Fibroblast of mammary gland (primary cell): ENCODE measurements at places on chromosomes 4 and X.

GRCh38 chr4:128868758-128869157 lies 59.3 kb downstream of the JADE1 start:
- peak; percentile 44 for DNase-seq

DNA sequence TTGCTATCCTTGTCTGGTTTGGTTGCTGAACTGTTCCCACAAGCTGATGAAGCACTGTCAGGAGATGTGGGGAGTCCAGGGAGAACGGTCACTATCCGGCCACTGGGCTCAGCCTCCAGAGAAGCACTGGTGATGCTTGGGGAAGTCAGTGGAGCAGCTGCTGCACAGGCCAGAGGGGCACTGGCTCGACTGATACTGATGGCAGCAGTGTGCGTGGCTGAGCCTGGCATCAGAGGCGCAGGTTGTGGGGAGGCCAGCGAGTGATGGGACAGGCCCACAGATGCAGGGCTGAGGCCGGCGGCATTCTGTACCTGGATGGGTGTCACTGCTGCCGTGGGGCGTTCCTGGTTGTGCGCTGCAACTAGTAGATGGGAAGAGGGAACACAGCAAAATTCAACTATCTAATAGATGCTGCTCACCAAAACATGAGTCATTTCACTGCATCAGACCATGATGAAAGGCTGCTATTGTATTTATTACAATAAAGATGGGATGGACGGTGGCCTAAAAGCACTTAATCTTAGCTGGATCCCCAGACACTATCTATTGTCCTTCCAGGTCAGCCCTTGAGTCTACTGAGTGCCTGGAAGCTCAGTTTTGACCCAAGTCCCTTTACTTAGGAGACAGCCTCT lies 106.3 kb upstream of the CBR4 start:
- DNase-seq, result peak; percentile 48

- DNase-seq, result no peak
Measured at GRCh38 chrX:108732630-108733321, 3.6 kb downstream of the IRS4 start.

DNA sequence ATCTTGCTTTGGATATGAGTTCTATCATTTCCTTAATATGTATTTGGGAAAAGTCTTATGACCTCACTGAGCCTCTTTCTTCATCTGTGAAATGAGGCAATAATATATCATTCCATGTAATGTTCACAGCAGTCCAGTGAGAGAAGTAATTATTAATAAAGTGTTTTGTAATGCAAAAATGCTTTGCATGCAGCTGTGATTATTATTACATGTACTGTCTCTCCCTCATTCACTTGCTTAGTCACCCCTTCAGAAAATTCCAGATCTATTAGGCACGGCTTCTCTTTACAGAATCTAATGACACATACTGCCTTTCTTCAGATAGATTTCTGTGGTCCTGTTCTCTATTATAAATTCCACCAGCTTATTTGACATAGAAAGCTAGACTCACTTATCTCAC lies 53.5 kb upstream of the FGF13 start:
- DNase-seq, result peak; percentile 56

DNA sequence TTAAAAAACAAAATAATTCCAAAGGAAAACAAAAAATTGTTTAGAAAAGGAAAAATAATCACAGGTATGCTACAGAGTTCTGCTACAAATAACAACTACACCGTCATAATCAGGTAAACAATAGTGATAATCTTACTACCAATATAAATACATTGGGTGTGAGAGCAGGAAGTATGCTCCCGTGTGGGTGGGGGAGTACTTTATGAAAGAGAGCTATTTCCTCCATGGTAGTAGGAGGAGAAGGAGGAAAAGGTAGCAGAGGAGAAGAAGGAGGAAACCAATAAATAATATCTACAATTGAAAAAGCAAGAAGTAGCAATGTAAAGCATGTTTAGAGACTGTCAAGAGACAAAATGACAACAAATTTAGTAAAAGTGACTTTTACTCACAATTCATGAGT lies 35.1 kb downstream of the TEC start:
- no peak for DNase-seq

GRCh38 chr4:40214038-40214437 lies 17.2 kb downstream of the RHOH start:
- no peak for DNase-seq

GRCh38 chr4:104462641-104463040 lies 32.1 kb downstream of the CXXC4 start:
- DNase-seq, result no peak

DNA sequence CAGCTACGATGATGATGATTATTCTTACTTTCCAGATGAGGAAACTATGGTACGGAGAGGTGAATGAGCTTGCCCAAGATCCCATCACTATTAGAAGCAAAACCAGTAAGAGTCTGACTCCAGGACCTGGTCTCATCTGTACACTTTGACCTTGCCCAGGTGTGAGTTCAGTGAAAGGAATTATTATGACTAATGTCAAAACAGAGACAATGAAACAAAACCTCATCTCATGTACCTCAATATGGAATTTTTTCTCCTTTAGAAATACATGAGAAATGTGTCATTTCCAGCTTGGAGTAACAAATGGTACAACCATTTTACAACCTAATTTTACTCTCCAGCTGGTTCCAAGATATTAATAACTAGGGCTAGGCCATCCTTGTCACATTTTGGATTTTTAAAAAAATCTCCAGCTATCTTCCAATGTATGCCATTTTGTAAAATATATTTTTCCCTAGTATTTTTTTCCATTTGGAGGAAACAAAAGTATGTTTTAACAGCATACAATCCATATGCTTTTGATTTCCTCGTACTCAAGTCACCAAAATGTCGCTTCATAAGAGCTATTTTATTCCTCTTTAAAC lies 213.8 kb downstream of the PTTG2 start:
- DNase-seq, result no peak

GRCh38 chr4:88818631-88819470 lies 121.2 kb upstream of the NAP1L5 start:
- DNase-seq, result peak; percentile 64

- DNase-seq, result peak; percentile 83
Measured at GRCh38 chrX:123835661-123836371, 24.0 kb upstream of the XIAP start.

GRCh38 chr4:153483432-153484418 lies 17.6 kb downstream of the TMEM131L start:
- DNase-seq, result no peak

- peak; percentile 14 for DNase-seq
Measured at GRCh38 chr4:34271479-34272355, 1972.6 kb downstream of the ARAP2 start.

DNA sequence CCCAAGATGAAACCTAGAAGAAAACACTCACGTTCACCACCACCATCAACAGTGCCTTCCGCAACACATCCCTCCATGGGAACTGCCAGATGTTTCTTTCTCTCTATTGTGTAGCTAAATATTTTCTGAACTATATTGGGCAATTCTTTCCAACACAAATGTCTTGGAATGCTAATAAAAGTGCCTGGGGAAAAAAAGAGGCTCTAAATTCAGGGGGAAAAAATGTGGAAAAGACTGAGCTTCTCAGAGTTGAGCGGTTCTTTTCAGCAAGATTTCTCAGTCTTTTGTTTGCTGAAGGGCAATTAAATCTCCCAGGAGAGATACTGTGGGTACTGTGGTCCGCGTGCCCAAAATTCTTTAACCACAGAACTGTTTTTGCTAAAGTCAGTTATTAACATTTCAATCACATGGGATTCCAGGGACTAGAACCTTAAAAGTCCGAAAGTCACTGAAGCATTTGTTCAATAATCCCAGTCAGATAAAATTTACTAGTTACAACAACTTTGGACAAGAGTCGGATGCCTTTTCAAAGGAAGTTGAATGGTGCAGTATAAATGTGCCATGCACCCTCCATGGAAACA lies 51.9 kb upstream of the DHRSX start:
- DNase-seq, result peak; percentile 12

DNA sequence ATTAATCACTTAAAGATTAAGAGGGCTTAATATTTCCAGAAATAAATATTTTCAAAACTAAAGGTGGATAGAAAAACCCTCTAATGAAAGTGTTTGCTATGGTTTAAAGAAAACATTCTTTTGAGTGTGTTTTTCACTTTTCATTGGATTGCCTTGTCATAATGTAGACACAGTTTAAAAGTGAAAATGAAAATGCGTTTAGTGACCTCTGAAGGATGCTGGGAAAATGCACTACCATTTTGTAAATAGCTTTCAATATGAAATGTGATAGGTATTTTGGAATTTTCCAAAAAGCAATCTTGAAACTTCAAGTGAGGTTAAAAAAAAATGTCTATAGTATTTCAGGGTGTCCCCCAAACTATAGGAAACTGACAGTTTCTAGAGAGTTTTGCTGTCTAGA lies 642.2 kb downstream of the C4orf33 start:
- DNase-seq, result no peak

- no peak for DNase-seq
Measured at GRCh38 chrX:133285341-133285740, 67.2 kb upstream of the TFDP3 start.

DNA sequence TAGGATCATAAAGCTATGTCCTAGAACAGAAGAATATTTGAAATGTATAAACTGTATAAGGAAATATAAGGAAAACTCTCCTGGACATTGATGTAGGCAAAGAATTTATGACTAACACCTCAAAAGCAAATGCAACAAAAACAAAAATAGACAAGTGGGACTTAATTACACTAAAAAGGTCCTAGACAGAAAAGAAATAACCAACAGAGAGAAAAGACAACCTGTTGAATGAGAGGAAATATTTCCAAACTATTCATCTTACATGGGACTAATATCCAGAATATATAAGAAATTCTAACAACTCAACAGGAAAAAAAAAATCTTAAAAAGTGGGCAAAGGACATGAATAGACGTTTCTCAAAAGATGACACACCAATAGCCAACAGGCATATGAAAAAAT lies 54.4 kb upstream of the PRDX4 start:
- no peak for DNase-seq

DNA sequence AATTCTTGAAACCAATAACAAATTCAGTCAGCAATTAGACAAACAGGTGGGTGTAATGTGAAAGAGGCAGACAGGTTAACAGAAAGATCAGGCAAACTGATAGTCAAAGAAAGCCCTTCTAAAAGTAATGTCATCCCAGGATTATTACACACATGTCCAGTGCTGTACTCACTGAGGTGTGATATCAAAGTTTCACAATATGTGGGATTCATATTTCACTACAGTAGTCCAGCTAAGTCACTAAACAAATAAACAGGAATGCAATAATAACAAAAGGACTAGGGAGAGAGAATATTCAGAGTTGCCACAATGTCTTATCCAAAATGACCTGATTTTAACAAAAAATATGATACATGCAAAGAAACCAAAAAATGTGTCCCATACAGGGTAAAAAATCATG lies 787.5 kb downstream of the FSTL5 start:
- no peak for DNase-seq

- no peak for DNase-seq
Measured at GRCh38 chrX:115650449-115650848, 89.5 kb downstream of the PLS3 start.

- DNase-seq, result peak; percentile 38
Measured at GRCh38 chr4:39083164-39083563, 21.1 kb downstream of the KLHL5 start.

DNA sequence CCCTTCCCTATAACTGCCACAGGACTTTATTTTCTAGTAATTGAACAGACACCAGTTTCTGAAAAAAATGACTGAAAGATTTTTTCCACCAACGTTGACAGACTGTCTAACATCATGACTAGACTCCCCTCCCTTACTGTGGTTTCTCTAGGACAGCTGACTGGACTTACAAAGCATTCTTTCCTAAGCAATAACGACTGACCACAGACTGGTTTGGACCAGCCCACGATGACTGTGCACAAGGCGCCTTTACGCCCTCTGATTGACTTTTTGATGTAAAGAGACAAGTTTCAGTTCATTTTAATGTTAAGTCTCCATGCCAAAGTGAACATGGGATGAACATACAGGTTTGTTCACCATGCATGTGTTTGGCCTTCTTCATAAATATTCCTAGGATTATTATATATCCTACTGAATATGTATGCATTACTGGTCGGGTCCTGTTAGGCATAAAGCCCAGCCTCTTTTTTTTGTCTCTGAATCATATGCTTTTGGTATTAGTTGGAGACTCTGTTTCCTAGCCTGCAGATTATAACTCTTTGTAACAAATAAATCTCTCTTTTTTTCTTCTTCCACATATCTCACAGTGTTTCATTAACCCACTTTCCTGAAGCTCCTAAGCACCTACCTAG lies 50.5 kb upstream of the UGT2B4 start:
- DNase-seq, result peak; percentile 0

DNA sequence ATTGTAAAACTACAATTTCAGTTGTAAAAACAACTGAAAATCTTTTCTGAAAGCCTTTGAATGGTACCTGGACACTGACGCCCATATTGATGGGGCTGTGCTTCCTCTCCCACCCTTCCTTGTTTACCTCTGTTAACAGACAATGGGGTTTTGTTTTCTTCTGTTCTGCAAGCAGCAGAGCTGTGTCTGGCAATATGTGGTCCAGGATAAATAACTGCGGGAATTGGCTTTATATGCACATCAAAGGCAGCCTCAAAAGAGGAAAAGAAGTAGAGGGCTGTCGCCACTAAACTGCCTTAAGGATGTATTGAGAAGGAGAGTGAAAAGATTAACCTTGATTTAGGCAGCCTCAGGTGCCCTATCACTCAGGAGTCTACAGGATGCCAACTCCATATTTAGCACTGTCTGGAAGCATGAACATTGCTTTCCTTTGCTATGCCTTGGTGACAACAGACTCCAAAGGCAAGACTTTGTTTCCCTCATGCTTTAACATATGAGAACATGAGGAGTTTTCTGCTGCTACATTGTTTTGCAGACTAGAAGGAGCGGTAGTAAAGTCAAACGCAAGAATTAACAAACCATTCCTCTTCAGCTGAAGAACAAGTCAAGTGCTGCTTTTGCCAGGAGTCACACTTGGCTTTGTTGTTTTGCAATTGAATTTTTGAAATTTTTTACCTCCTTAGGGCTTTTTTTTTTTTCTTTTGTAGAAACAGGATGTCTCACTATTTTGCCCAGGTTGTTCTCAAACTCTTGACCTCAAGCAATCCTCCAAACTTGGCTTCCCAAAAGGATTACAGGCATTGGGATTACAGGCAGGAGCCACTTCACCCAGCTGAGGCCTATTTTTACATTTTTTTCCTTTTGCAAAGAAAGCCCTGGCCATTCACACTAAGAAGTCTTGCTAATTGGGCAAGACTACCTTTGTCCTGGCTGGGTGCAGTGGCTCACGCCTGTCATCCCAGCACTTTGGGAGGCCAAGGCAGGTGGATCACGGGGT lies 3.0 kb downstream of the IL21 start:
- DNase-seq, result no peak
